PC-3 (cell line): ENCODE measurements at places on chromosomes 4 and X.

DNA sequence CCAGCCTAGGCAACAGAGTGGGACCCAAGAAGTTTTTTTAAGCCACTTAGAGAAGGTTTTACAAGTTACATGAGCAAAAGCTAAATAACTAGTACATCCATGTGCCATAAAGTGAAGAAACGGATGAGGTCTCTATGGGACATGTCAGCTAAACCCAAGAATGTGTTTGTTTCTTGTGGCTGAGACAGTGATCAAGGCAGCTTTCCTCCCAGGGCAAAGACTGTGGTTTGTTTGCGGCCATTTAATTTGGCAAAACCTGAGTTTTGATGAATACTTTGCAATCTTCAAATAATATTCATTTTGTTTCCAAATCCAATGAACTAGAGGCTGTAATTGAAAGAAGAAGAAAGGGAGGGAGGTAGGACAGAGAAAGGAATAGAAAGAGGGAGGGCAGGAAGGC lies 44.9 kb upstream of the SLC2A9 start:
- no peak for DNase-seq

DNA sequence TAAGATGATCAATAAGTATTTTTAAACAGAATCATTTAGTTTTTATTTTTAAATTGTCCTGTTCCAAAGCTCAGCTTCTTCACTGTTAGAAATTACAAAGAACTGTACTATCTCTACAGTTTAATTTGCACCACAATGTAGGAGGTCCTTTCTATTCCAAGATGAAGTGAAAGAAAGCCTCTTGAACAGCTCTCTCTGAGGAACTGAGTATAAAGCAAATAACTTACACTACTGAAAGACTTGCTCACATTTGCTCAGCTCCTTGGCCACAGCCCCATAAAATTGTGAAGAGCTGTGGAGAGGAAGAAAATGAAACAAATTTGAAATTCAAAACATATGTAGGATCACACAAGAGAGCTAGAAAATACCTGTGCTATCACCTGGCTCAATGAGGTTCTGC lies 68.6 kb downstream of the ENPEP start:
- DNase-seq, result no peak

DNA sequence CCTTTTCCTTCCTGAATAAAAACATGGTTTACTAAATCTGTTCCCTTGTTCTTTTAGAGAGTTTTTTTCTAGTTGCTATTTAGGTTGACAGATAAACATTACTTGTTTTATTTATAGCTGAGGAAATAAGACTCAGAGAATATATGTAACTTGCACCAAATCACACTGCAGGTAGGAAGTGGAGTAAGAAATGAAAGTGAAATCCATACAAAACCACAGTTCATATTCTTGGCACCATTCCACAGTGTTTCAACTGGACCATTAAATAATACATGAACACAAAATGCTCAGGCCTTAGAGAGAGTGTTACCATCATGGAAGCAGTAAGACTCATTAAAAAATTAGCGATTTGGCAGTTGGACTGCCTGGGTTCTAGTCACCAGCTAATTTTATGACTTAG lies 326.9 kb upstream of the SLIT2 start:
- DNase-seq, result peak; percentile 19

DNA sequence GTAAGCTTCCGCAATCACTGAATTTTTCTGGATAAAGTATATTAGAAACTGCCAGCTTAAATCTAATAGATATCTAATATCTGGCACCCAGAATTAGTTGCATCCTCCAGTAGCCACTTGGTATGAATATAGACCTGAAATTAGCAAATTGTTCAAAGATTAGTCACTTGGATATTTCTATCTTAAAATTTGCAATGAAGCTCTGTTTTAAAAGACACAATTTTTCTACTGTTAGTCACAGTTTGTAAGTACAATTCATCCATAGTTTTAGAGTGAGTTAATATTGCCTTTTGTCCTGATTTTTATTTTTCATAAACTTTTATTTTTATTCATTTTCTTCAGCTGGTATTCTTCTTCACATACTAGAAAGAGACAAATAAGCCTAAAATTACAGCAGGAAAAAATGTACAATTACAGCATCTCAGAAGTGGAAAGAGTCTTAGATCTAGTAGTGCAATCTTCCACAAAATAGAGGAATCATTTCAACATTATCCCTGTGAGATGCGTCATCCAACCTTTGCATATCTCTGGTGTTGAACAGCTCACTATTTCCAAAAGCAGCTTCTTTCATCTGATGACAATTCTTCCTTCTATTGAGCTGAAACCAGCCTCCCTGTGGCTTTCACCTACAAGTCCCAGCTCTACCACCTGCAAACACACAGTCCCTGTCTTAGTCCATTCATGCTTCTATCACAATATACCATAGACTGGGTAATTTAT lies 190.0 kb upstream of the AR start:
- no peak for DNase-seq

DNA sequence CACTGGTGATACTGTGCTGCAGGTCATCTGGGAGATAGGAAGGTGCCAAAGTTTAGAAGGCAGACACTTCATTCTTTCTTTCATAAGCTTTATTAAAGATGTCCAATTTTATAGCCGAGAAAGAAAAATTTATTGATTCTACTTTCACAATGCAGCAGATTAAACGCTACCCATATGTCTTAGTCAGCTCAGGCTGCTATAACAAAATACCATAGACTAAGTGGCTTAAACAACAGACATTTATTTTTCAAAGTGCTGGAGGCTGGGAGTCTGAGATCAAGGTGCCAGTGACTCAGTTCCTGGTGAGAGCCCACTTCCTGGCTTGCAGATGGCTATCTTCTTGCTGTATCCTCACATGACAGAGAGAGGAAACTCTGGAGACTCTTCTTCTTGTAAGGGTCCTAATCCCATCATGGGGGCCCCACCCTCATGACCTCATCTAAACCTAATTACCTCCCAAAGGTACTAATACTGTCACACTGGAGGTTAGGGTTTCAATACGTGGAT lies 33.4 kb upstream of the KLHL34 start:
- DNase-seq, result peak; percentile 41

DNA sequence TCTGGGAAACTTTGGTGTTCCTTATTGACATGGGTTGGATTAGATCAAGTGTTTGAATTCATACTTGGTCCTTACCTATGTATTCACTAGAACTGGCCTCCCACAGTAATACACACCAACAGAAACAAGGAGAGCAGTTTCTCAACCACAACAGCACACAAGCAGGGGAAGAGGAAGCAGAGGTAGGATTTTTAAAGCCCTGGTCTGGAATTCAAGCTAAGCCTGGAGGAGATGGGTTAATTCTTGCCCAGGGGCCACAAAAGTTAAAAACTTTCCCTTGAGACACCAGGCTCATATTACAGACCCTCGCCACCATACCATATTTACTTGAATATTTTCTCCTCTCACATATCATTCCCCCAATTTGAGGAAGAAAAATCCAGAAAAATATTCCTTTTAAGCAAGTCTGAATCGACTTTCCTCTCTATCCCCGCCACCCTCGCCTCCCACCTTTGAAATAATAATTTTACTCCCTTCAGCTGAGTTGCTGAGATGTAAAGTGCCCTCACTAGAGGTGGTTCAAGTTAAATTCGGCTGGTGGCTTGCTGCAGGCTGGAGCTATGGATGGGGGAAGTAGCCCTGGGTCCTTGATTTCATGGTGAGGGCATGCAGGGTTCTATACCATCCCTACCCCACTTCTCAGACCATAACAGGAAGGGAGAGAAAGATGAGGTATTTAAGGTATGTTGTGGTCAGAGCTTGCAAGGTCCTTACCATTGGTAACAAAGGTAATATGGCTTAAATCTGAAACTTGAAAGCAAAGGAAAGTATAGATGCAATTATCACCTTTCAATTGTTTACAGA lies 440.2 kb downstream of the INPP4B start:
- DNase-seq, result peak; percentile 78

GRCh38 chr4:103786014-103786413 lies 66.2 kb upstream of the TACR3 start:
- peak; percentile 63 for DNase-seq

GRCh38 chrX:54043541-54044125 lies 640 bp downstream of the PHF8 start:
- peak; percentile 33 for DNase-seq

GRCh38 chr4:81714291-81714690 lies 242.6 kb upstream of the RASGEF1B start:
- no peak for DNase-seq
